ENCODE measurements at places on chromosomes 13 and 19. TPM values are rescaled to one million over a fixed set of nuclear protein-coding genes. Genes with fewer than 3 reads are reported as not detected.

TMC4 gene
- total RNA-seq = 0.72 TPM

MISP gene
- total RNA-seq = not detected

UBE2L5 gene
- total RNA-seq = 0.18 TPM

ZNF460 gene
- 41.9 TPM for total RNA-seq

Data from IMR-90 (cell line).